ENCODE measurements at places on chromosomes 5 and 9. TPM values are rescaled to one million over a fixed set of nuclear protein-coding genes. Genes with fewer than 3 reads are reported as not detected.

DNA sequence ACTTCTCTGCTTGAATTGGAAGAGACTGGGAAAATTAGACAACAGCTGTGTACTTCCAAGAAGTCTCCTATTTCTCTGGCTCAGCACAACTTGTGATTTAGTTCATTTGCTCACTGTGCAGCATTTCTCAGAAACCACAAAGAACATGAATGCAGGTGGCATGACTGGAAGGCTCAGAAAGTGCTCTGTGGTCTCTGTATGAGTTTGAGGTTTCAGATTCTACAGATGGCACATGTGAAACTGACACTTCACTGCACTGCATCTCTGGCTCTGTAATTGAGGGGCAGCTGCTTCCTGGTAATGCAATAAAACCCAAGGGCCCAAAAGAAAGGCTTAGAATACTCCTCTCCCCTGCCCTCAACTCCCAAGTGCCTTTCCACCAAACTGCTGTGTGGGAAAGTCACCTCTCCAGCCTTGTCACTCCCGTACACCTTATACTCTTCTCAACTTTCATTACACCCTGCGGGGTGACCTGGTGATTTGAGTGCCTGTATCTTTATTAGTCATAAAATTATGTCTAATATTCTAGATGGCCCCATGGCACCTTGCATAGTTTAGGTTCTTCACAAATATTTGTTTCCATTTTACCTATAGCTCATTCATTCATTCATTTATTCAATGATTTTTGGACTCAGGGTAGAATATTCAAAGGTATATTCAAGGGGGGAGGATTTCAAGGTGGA is 82.5 kb downstream of the ESM1 start:
- peak; percentile 72 for DNase-seq

TOR1A gene
- 31.5 TPM for total RNA-seq

SLU7 gene
- 74.5 TPM for total RNA-seq

- DNase-seq: no peak
Observed at GRCh38 chr9:135802876-135803419, 101.0 kb downstream of the KCNT1 start.

GRCh38 chr5:12690361-12690760 is 786.1 kb upstream of the CTNND2 start:
- DNase-seq: no peak

SPINK4 gene
- not detected for total RNA-seq

HEMGN gene
- total RNA-seq: not detected

ASTN2 gene
- 11.3 TPM for total RNA-seq

GRCh38 chr9:520302-520701 is 305.6 kb downstream of the DOCK8 start:
- no peak for DNase-seq

DNA sequence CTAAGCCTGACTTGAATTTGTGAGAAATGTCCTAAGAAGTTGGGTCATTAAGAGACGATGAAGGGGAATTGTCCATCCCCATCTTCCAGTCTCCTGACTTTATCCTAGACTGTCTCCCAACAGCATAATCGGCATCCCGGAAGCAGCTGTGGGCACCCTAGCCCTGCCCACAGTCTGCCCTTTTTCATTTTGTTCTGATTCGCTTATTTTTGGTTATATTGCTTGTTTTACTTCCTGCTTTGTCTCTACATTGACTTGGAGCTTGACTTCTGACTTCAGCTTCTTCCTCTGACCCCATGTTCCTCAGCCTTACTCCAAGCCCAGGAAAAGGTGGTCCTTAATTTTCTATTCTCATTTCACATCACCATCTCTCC is 41.8 kb downstream of the UGCG start:
- DNase-seq: no peak

DNA sequence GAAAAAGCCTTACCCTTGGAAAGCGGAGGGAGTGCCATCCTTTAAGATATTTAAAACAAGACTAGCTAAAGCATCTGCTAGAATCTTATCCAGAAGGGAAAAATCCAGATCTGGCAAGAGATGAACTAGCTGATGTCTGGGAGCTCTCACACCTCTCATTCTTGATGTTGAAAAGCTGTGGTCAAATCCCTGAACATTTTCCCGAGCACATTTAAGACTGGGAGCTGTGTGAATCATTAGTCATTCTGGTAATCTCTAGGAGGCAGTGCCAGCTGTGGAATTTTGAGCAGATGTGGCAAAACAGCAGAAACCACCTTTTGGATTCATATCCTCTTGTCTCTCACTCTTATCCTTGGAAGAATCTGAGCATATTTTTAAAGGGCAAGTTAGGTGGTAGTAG is 218.0 kb downstream of the MAN2A1 start:
- DNase-seq: peak; percentile 91

- DNase-seq: no peak
Observed at GRCh38 chr9:116904165-116904564, 217.1 kb downstream of the TRIM32 start.

SPATA31D4 gene
- not detected for total RNA-seq

- no peak for DNase-seq
Observed at GRCh38 chr9:133049043-133049442, 12.7 kb upstream of the CEL start.
